ENCODE measurements at places on chromosomes 1 and 21.

GRCh38 chr1:223460566-223461189, 67.5 kb downstream of the CCDC185 start:
- DNase-seq, result no peak

DNA sequence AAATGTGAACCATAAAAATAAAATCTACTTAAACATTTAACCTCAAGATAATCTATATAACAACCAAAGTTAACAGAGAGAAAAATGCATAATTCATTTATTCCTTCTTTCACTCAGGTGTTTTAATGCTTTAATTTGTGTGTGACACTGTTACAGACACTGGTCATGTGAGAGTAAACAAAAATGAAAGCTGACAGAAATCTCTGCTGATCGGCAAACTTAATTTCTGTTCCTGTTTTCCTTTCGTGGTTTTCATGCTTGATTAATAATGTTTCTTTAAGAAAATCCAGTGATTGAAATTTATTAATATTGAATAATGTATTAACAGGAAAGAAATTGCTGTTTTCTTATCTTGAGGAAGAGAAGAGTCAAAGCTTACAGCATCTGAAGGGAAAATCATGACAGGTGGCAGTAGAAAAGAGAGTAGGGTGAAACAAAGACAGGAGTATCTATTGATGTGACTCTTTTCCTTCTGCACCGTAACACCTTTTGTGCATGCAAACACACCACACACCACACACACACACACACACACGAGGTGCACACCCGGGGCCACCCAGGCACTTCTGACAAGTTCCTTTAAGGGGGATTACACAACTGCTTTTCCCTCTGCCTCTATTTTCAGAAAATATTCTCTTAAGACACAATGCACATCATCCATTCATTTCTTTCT, 1.6 kb downstream of the OR2AK2 start:
- DNase-seq, result no peak

DNA sequence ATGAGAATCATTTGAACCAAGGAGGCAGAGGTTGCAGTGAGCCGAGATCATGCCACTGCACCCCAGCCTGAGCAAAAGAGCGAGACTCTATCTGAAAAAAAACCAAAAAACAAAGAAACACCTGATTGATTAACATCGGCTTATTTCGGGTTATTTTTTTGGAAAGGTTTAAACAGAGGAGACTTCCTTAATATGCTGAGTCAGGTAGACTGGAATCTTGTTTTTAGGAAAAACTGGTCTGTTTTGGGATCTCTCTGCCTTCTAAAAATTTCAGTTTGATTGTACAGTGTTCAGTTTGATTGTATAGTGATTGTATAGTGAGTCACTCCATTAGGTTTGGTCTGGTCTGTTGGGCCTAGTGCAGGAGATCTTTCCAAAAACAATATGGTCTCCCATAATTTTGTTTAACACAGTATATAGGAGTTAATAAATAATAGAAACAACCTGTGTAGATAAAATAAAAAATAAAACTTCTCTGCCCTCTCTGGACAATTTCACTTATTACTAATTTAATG, 196.3 kb upstream of the CHRM3 start:
- DNase-seq, result peak; percentile 22

DNA sequence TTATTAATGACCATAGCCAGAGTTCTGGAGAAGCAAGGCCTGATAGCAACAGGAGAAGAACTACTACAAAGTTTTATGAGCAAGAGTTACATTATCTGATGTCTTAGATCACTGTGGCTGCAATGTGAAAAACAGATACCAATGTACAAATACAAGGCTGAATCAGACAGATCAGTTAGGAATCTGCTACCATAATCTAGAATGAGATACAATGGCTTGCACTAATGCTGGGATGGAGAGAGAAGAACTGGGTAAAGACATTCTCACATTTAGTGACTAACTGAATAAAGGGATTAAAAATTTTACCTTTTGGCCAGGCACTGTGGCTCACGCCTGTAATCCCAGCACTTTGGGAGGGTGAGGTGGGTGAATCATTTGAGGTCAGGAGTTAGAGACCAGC, 41.3 kb downstream of the ARID4B start:
- DNase-seq, result no peak

GRCh38 chr1:119294722-119295121, 73.9 kb upstream of the HAO2 start:
- no peak for DNase-seq

- no peak for DNase-seq
Measured at GRCh38 chr1:55049914-55050278, 10.5 kb downstream of the PCSK9 start.

DNA sequence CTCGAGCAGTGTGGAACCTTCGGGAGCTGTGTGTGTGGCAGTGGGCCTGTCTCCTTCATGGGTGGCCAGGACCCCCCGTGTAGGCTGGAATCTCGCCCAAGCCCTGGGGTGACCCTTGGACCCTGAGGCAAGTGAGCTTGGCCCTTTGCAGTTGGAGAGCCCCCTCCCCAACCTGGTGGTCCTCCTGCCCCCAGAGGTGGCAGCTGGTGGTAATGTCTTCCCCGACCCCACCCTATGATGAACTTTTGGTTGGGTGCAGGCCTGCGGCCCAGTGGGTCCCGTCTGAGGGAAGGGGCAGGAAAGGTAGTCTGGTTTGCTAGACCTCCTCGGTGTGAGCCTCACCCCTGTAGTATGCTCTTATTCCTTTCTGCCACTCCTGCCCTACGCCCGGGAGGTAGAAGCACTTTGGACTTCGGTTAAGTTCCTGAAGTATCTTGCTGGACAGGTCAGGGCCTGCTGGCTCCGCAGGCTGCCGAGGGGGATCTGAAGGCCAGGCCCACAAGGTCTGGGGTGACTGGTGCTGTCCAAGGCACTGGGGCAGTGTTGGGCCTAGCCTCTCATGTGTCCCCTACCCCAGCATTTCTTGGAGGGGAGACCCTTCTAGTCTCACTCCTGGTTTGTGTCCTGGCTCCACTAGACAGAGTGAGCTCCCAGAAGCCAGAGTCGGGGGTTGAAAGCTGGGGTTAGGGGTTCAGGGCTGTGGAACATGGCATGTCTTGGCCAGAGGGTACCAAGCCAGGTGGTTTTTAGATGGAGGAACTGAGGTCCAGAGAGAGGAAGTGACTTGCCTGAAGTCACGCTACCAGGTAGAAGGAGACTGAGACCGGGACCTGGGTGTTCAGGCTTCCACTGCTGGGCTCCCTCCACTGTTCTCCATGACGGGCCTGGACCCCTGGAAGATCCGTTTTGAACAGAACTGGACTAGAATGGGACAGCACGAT, 1.8 kb downstream of the ZNF362 start:
- DNase-seq, result no peak

GRCh38 chr1:154527192-154527591, 25.0 kb upstream of the SHE start:
- DNase-seq, result no peak

- DNase-seq, result no peak
Measured at GRCh38 chr1:226111098-226111882, 48.8 kb downstream of the H3-3A start.

DNA sequence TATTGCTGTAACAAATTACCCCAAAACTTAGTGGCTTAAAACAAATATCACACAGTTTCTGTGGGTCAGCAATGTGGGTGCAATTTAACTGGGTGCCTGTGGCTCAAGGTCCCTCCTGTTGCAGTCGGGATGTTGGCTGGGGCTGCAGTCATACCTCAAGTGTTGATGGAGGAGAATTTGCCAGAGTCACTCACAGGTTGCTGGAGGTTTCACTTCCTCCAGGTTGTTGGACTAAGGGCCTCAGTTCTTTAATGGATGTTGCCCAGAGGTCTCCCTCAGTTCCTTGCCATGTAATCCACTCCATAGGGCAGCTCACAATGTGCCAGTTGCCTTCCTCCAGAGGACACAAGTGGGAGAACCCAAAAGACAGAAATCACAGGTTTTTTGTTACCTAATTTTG, 2.5 kb upstream of the TAF13 start:
- DNase-seq, result no peak

GRCh38 chr1:194161591-194161990, 975.2 kb upstream of the B3GALT2 start:
- no peak for DNase-seq

DNA sequence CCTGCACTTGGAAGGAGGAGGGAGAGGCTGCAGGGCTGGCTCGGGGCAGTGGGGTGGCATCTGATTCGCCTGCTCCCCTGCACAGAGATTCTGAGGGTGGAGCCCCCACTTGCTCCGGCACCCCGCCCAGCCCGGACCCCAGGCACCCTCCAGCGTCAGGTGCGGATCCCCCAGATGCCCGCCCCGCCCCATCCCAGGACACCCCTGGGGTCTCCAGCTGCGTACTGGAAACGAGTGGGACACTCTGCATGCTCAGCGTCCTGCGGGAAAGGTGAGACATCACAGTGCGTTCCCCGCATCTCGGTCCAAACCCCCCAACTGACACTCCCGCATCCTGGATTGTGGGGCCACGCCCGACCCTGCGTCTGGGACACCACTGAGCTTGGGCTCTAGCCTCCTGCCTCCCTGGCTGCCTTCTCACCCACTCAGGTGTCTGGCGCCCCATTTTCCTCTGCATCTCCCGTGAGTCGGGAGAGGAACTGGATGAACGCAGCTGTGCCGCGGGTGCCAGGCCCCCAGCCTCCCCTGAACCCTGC, 7.9 kb downstream of the ADAMTSL4 start:
- DNase-seq, result no peak
